SW480 (cell line): ENCODE measurements at places on chromosomes 5 and 9.

- DNase-seq = no peak
Measured at GRCh38 chr5:179954434-179954833, 46.7 kb upstream of the TBC1D9B start.

GRCh38 chr5:72470826-72471225, 36.4 kb downstream of the ZNF366 start:
- peak; percentile 55 for DNase-seq

GRCh38 chr9:92781899-92782298, 17.3 kb upstream of the BICD2 start:
- peak; percentile 40 for DNase-seq

DNA sequence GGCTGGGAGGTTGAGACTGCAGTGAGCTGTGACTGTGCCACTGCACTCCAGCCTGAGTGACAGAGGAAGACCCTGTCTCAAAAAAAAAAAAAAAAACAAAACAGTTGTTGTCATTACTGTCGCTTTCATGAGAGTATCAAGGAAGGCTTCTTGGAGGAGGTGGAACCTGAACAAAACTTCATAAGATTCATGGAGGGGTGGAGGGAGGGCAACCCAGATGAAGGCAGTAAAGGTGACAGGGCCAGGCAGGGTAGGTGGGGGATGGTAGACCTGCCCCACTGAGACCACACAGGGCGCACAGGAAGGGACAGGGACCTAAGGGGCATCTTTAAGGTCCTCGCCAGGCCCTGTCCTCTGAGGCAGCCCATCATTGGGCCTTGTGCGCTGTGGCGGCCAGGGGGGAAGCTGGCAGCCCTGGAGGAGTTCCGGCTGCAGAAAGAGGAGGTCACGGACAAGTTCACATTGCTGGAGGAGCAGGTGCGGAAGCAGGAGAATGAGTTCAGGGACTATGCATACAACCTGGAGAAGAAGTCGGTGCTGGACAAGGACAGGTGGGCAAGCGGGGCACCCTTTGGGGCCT, 3.5 kb downstream of the CFAP157 start:
- no peak for DNase-seq

DNA sequence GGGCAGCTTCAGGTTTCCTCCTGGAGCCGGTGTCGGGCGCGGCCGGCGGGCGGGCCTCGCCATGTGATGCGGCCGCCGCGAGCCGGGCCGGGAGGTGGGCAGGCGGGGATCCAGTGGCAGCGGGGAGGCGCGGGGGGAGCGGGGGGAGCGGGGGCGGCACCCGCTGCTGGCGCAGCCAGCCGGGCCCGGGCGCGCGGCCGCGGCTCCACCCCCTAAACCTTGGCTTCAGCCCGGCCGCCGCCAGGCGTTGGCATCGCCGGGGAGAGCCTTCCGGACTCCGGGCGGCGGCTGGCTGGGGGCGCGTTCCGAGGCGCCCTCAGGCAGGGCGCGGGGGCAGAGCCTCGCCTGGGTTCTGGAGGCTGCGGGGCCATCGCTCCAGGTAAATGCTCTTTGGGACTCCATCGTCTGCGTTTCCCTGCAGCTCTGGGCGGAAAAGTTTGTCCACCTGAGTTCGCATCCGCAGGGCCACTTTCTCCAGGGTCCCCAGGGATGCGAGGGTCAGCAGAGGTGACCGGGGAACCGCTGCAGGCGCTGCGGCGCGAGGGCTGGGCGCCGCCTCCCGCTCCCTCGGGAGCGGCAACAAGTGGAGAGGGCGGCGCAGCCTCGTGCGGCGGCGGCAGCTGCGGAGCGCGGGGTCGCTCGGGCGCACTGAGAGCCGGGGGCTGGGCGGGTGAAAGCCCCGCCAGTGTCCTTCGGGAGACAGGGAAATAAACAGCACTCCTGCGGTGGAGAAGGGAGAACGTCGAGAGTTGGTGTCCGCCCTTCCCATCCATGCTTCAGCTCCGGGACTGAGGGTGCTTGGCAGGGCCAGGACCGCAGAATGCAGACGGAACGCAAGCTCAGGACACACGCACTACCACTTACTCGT, at the start of gene ARHGEF28:
Gene ARHGEF28, plus strand, starts transcription at position 253 of the 868 bp plus-strand sequence. CDS start 58,656 bp downstream, outside the sequence.
- peak; percentile 66 for DNase-seq

DNA sequence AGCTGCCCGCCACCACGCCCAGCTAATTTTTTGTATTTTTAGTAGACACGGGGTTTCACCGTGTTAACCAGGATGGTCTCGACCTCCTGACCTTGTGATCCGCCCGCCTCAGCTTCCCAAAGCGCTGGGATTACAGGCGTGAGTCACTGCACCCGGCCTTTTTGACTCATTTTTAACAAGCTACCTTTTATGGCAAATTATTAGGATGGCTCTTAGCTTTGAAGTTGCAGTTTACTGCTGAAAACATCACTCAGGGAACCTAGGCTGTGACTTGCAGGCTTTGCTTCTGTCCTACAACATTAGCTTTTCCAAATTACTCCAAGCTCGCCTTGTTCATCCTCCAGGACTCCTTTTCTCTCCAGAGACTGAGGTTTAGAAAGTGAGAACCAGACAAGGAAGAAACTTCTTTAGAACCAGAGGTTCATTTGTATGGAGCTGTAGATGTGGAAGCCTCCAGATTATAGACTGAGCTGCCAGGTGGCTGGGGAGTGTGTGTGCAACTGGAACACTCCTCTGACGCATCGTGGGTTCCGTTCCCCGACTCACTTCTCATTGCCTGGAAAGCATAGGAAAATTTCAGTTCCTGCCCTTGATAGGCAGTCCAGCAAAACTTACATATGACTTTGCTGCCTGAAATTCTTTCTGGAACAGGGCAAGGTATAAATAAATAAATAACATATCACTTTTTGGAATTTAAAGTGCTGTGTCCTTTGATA, 23.8 kb upstream of the SPTAN1 start:
- no peak for DNase-seq

- DNase-seq = no peak
Measured at GRCh38 chr5:63928451-63928850, 33.8 kb downstream of the HTR1A start.

GRCh38 chr5:19923742-19924141, 64.3 kb downstream of the CDH18 start:
- no peak for DNase-seq

- DNase-seq = no peak
Measured at GRCh38 chr9:38318759-38319495, 73.6 kb upstream of the ALDH1B1 start.

GRCh38 chr5:154771383-154771901, 16.3 kb downstream of the LARP1 start:
- DNase-seq = no peak

DNA sequence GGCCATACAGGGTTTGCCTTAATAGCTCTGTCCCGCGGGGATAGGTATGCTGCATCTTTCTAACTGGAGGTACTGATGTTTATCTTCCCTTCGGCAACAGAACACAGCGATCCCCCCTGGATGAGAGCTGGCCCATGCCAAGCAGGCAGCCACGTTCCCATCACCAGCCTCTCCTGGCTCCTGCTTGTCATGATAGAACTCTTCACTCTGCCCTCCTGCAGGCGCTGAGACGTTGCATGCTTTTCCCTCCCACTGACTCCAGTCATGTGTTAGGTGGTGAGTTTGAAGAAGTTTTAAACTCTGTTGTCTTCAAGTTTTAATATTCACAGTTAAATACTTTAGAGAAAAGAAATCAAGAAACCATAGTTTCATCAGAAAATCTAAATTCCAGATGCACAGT, 60.0 kb downstream of the MED27 start:
- no peak for DNase-seq

DNA sequence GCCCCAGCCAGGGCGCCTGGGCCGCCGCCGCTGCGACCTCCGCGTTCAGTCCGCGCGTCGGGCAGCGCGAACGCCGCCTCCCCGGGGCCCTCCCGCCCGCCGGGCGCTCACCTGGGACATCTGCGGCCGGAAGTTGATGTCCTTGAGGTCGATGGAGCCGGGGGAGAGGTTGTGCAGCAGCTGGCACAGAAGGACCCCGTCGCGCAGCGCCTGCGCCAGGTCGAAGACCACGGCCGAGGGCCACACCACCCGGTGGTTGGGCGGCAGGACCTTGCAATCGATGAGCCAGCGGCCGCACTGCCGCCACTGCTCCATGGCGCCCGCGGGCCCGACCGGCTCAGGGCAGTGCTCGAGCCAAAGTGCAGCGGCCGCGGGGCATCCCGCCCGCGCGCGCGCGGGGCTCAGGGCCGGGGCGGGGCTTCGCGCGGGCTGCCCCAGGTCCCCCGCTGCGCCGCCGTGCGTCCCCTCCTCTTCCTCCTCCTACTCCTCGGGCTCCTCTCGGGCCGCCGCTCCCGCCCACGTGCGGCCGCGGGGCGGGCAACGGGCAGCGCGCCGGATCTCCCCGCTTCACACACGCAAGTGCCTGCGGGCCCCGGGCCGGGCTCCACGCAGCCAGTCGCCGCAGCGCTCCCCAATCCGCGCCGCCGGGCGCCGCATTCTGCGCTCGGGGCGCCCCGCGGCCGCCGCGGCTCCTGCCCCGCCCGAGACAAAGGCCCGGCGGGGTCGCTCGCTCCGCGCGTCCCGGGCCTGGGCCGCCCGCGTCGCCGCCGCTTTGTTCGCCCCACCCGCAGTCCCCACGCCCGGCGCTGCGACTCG, at the start of gene VAV2:
Gene VAV2, minus strand, starts transcription at position 361 of the 816 bp plus-strand sequence. Its CDS starts 46 bp downstream, at position 315.
- peak; percentile 55 for DNase-seq

DNA sequence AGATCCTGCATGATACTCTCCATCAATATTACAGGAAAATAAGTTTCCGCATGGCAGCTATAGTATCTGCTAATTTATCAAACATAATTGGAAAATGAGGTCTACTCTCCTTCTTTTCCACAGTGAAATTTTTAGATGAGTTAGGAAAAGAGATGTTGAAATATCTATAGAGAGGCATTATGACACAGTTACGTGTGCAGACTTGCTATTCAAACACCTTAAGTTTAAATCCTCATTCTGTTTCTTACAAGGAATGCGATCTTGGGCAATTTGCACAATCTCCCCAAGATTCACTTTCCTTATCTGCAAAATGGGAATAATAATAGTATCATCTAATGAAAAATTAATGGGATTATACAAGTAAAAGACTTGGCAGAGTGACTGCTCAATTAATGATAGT, 91.7 kb upstream of the SLCO6A1 start:
- no peak for DNase-seq

DNA sequence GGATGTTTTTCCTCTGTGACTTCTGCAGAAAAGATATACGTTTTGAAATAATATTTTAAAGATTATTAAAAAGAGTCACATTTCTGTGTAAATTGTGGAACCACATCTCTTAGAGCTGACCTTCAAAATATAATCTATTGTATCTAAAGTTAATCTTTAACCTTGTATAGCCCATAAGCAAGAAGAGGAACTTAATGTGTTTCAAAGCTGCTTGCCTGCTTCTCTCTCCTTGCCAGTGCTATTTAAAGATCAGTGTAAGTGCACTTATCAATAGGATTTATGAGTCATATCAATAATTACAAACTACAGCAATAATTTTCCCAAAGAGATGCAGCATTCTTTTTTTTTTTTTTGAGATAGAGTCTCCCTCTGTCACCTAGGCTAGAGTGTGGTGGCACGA, 29.4 kb upstream of the GDA start:
- no peak for DNase-seq

DNA sequence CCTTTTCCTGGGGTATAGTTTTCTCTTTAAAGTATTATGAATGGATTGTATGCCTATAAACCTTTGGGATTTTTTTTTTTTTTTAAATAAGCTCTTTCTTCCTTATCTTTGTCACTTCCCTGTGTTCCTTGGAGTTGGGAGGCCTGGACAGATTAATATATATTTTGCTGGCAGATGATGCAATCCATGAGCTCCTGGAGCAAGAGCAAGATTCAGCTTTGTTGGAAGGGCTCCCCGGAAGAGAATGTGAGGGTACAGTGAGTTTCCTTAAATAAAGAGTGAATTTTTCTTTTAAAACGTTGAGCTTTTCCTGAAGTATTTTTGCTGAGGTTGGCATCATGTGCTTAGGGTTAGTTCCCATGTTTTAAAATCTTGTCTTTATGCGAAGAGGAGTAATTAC, 98.7 kb upstream of the SLC28A3 start:
- DNase-seq = peak; percentile 14

- no peak for DNase-seq
Measured at GRCh38 chr9:92637326-92637725, 32.6 kb downstream of the IPPK start.

DNA sequence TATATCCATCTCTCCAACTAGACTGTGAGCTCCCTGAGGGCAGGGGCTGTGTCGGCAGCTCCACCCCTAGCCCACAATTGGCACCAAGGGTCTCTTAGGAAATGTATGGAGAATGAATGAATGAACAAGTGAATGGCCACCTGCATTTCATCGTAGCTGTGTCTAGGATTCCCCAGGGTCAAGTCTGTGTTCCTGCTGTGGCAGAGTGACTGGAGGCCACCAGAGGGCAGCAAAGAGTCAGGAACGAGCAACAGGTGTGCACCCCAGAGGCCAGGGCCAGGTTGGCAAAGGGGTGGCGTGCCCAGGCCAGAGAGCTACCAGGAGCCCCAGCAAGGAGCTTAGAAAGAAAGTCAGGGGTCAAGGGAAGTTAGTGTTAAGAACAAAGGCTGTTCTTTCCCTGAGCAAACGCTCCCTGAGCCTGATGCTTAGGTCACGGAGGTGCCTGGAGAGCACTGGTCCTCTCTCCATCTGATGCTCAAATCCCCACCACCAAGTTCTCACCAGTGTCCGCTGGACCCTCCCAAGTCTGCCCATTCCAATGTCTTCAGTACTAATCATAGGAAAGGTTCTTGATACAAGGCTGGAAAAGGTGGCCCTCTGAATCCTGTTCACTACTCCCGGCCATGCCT, 160.7 kb downstream of the PAX5 start:
- DNase-seq = peak; percentile 67

DNA sequence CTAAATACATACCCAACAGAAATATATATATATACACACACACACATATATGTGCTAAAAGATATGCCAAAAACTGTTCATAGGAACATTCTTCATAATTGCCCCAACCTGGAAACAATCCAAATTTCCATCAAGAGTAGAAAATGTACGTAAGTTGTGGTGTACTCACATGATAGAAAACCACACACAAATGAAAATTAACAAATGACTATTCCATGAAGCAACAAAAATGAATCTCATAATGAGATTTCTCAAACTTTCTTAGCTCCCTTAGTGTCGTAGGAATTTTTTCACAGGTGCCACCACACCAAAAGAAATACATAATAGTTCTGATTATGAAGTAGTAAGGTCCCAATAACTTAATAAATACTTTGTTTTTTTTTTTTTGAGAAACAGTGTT, 7.8 kb downstream of the ATP10B start:
- DNase-seq = no peak

DNA sequence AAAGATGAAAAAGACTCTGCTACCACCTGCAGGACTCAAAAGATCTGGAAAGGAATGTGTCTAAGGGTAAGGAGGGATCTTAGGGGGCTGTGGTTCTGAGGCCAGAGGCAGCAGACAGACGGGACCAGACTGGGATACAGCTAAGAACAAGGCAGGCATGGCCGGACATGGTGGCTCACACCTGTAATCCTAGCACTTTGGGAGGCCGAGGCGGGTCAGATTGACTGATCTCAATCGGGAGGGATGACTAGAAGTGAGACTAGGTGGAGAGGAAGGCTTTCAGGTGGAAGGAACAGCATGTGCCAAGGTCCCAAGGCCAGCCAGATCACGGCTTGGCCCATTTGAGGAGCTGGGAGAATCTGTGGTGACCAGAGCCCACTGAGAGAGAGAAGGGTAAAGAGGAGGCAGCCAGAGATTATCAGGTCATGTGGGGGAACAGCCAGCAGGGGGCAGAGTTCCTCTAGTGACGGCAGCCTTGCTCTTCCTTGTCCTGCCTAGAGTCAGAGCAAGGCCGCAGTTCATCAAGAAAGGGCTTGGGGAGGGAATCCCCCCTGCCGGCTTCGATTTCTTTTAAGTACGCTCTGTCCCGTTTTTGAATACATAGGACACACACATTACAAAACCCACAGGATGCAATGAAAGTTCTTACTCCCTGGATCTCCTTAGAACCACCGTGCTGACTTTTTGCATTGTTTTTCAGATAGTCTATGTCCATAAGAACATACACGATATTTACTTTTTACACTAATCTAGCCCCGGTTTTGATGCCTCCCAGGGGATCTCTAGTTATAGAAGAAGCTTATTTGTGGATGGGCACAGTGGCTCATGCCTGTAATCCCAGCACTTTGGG, 2.6 kb upstream of the OLFML2A start:
- DNase-seq = peak; percentile 72
